ENCODE measurements at places on chromosomes 12 and 14. TPM values are rescaled to one million over a fixed set of nuclear protein-coding genes. Genes with fewer than 3 reads are reported as not detected.

MDGA2 gene
- total RNA-seq: not detected

DNA sequence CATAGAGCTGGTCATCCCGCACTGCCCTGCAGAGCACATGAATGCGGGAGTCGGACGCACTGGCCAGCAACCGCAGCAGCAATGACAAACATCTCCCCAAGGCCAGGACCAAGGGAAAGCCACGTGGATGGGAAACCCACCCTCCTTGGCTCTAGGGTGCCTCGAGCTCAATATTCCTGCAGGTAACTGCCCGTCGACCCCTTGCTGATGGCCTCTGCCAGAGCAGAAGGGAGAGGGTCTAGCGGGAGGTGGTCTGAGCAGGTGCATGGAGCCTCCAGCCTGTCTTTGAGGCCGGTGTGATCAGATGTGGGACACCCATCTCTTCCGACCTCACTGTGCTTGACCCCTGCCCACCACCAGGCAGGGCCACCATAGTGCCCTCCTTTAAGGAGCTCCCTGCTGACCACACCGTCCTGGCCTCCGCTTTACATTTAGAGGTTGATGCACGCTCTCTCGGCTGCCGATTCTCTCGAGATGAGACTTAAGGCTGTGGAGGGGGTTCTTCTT is 89.7 kb downstream of the PIWIL1 start:
- peak; percentile 12 for DNase-seq

MIA2 gene
- total RNA-seq: 29.5 TPM

DNA sequence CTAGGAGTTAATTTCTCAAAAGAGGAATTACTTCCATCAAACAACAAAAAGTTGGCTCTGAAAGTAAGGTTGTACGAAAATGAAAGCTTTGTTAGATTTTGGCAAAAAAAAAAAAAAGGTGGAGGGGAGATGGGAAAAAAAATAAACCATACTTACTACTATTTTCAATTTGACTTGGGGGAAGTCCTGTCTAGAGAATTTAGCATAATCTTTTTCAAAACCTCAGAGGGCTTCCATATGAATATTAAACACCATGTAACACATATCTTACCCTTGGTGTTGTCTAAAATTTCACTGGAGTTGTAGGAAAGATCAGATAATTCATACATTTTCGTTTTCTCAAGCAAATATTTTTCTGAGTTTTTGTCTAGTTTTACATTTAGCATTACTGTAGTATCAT is 17.5 kb downstream of the GRIP1 start:
- no peak for DNase-seq

GRCh38 chr14:56555921-56556570 is 23.6 kb upstream of the TMEM260 start:
- no peak for DNase-seq
